SK-MEL-5 (cell line): ENCODE measurements at places on chromosomes 11 and 22.

DNA sequence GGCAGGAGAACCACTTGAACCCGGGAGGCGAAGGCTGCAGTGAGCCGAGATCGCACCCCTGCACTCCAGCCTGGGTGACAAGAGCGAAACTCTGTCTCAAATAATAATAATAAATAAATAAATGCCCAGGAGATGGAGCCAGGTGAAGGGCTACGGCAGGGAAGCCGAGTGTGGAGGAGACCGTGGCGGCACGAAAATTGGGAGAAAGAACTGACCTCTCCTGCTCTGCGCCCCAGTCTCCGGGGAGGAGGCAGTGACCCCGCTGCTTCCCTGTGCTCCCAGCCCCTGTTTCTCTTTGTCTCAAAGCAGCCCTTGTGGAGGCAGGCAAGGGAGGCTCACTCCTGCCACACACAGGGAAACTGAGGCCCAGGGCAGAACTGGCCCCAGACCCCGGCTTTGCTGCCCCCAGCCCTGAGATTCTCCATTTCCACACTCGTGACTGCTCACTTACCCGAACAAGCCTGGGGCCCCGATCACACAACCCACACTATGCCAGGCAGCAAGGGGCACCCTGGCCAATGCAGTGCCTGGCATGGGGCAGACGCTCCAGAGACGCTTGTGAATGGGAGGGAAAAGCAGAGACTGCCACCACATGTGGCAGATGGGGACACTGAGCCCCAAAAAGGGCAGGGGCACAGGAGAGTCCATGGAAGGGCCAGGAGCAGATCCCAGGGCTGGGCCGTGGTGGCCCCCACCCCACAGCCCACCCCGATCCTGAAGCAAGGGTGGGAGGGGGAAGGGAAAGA lies 80.4 kb upstream of the PRR5 start:
- DNase-seq: no peak

DNA sequence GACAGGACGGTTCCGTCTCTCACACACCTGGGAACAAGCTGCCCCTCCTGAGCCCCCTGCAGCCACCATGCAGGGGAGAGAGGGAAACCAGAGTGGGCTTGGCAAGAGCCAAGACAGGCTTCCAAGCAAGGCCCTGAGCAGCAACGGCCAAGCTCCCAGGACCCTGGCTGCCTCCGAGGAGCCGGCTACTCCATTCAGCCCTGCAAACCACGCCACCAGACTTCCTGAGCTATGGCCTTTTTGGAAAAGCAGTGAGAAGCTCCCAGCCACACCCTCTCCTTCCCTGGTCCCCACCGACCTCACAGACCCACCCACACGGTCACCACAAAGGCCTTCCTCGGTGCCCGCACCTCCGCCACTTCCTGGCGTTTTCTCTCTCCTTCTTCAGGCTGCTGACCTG lies 479.0 kb downstream of the BRD1 start:
- DNase-seq: no peak

GRCh38 chr22:33321466-33321865 lies 263.3 kb upstream of the SYN3 start:
- no peak for DNase-seq

- DNase-seq: peak; percentile 71
Measured at GRCh38 chr22:27212617-27213177, 555.3 kb downstream of the MIAT start.

GRCh38 chr11:121206810-121207209 lies 85.8 kb upstream of the SC5D start:
- DNase-seq: no peak

GRCh38 chr22:50733521-50734342 lies 4.3 kb upstream of the ACR start:
- DNase-seq: peak; percentile 37
